NCI-H187 (cell line): ENCODE measurements at places on chromosomes 1 and 21.

- no peak for DNase-seq
Measured at GRCh38 chr1:31396633-31397351, 16.2 kb upstream of the SERINC2 start.

DNA sequence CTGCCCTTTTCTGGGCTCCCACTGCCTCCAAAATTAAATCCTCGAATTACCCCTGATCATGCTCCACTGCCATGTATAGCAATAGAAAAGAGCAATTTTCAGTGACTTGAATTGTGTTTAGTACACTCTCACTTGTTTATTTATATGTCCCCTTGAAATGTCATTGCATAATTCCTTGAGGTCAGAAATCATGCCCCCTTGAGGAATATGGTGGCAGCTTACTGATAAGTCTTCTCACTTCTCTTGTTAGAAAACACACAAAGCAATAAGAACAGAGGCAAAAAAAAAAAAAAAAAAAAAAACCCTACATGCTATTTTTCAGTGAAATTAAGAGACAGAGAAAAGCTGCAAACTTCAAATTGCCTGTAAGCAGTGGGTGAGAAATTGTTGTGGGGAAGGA is 37.5 kb downstream of the GPR88 start:
- DNase-seq: no peak

DNA sequence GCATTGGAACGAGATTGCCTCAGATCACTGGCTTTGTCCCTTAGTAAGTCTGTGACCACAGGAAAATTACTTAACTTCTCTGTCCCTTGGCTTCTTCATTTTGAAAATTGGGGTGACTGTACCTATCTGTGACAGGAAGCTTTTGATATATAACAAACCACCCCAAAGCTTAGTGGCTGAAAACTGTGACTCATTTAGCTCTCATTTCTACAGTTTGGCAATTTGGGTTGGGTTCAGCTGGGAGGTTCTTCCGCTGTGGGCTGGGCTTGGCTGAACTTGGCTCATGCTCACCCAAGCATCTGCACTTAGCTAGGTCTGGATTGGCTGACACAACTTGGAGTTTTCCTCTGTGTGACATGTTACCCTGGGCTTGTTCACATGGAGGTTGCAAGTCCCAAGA is 14.0 kb downstream of the C1orf94 start:
- no peak for DNase-seq

DNA sequence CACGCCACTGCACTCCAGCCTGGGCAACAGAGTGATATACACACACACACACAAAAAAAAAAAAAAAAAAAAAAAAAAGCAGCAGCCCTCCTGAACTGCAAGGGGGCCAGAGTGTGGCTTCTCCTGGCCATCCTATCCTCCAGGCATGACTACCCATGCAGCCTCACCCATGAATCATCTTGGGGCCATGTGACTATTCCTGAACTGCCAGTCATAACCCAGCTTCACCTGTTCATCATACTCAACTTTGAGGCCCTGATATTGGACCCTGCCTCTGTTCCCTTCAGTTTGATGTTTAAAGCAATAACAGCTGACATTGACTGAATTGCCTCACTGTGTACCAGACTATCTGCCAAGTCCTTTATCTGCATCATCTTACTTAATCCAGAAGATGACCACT is 2.8 kb upstream of the HPCAL4 start:
- no peak for DNase-seq

DNA sequence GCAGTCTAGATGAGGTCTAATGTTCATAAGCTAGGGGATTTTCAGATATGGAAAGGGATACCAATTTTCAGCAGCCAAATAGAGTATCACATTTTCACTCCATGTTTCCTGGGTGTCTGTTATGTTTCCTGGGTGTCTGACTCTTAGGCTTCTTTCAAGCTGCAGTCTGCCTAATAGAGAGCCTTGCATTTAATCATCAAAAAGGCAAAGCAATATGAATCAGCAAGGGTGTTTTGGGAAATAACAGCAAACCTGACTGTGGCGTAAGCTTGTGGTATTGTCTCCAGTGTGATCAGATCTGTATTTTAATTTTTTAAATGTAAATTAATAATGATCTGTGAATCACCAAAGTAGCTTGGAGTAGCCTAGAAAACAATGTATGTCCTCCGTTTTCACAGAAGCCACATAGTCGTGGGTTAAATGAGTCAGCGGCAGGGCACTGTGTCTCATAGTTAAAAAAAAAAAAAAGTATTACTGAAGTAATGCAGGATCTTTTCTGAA is 10.4 kb downstream of the LGALS8 start:
- no peak for DNase-seq

GRCh38 chr1:198970916-198971315 is 332.1 kb downstream of the PTPRC start:
- DNase-seq: no peak

DNA sequence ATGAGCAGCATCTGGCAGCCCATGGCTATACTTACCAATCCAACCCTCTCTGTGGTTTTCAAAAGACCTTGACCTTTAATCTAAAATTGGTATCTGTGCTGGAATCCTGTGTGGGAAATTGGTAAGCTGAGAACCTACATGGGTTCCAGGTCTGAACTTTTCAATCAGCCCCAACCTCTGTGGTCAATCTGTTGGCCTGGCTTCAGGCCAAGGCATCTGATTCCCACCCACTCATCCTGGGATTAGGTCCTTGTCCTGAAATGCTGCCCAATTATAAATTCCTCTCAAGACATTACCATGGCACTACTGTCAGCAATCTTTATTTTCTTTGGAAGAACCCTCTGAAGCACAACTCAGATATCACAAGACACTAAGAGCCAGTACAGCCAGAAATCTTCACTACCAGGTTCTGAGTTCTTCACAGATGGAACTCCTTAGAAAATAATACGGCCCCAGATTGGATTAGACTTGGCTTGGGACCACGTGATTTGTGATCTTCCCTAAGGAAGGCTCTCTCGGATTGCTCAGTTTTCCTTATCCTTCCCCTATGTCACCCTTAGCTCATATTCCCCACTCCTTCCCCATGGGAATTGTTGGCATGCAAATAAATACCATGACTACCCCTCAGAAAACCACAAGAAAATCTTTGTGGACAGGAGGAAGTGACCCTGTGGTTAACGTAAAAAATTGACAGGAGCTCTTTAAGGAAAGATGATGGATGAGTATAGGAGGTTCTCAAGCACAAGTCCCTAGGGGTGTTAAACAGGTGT is 207.9 kb upstream of the ST6GALNAC5 start:
- no peak for DNase-seq

- no peak for DNase-seq
Measured at GRCh38 chr21:25818121-25818520, 83.3 kb downstream of the GABPA start.

DNA sequence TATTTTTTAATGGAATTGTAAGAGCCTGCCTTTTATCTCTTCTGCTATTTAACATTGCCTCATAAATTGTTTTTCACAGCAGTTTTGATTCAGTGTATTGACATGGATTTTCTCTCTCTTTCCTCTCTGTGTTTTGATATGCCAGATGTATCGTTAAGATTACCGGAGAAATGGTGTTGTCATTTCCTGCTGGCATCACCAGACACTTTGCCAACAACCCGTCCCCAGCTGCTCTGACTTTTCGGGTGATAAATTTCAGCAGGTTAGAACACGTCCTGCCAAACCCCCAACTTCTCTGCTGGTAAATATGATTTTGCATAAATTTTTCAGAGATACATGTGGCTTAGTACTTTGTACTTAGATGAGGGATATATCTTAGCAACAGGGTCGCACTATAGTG is 23.1 kb upstream of the DYNLT5 start:
- DNase-seq: no peak

GRCh38 chr1:1806890-1807289 is 28.6 kb upstream of the NADK start:
- no peak for DNase-seq

DNA sequence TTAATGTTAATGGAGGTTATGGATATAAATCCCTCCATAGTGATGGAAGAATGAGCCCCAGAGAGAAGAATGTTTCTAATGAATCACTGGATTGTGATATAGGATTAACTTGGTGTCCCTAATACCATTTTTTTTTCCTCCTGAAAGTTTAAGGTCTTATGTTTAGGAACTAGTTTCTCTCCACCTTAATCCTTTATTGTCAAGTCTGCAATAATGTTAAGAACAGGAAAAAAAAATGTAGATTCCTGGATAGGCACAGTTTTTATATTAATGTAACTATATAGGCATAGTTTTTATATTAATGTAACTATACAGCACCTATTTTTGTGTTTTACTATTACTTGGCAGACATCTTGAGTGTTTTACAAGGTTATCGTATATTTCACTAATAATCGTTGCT is 34.9 kb downstream of the NFIA start:
- no peak for DNase-seq

- no peak for DNase-seq
Measured at GRCh38 chr1:225896937-225897549, 8.1 kb upstream of the LEFTY1 start.

GRCh38 chr21:36487641-36488307 is 7.9 kb upstream of the CLDN14 start:
- DNase-seq: no peak

- no peak for DNase-seq
Measured at GRCh38 chr1:75342786-75343185, 208.6 kb downstream of the LHX8 start.

DNA sequence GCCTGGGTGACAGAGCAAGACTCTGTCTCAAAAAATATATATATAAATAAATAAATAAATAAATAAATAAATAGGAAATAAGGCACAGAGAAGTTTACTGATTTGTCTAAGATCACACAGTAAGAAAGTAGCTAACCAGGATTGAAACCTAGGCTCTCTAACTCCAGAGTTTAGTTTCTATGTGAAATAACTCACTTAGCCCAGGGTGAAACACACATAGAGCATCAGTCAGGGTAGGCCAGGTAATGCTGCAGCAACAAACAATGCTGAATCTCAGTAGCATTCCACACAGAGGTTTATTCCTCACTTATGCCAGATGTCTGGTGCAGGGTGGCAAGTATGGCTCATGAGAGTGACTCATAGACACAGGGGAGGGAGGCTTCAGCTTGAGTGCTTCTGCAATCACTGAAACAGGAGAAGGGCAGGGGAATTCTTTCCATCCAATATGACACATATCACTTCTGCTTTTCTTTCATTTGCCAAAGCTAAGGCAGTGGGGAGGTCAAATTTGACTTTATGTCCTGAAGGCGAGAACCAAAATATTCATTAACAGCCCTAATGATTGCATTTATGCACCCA is 37.1 kb upstream of the KANK4 start:
- DNase-seq: no peak

DNA sequence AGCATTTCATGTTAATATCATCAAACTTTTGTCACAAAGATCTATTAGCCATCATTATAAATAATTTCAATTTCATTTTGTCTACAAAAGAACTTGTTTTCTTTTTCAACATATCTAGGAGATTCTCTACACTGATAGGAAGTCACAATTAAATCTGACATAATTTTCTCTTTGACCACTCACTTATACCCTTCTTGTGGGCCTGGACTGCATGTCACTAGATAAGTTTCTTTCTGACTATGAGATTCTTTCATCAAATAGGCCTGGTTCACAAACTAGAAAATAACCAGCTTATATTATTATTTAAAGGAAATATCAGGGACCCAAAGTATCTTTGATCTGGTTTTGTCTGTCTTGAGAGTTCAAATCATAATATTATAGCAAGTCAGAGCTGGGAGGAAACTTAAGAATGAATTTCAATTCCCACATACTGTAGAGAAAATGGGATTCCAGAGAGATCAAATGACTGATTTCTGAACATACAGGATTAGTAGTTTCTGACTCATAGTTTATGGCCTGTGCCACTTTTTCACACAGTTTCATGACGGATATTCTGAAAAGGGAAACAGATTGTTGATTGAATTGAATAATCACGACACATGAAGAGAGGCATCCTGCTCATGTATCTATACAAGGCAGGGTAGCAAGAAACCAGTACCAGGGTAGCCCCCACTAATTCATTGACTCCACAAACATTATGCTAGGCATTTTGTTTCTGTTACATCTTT is 355.8 kb downstream of the GPATCH2 start:
- DNase-seq: no peak

DNA sequence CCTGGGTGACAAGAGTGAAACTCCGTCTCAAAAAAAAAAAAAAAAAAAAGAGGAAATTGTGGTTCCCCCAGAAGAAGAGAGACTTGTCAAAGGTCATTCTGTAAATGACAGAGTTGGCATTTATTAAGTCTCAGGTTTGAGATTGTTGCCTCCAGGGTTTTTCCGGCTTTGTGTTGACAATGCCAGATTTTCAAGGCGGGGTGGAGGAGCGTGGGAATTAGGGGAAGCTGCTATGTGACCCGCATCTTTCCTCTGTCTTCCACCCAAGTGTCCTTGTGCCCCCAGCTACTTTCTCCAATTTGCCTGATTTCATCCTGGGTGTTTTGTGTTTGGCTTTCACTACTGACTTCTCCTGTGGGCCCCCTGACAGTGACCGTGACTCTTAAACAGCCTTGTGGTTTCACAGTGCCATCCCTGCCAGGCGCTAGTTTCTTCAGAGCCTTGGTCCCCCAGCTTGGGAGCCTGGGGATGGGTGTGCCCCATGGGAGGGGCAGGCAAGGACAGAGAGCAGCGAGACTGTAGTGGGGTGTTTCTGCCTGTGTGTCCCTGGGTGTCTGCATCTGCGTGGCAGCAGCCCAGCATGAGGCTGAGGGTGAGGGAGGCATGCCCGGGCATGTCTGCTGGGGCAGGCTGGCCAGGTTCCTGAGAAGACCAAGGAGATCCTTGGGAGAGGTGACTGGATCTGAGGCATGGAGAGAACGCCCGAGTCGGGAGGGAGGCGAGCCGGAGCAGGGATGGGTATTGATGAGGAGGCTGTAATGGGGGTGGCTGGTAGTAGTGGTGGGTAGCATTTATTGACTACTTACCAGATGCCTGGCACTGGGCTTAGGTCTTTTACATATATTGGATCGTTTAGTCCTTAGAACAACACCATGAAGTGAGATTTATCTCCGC is 46.3 kb downstream of the IER5 start:
- DNase-seq: peak; percentile 56

DNA sequence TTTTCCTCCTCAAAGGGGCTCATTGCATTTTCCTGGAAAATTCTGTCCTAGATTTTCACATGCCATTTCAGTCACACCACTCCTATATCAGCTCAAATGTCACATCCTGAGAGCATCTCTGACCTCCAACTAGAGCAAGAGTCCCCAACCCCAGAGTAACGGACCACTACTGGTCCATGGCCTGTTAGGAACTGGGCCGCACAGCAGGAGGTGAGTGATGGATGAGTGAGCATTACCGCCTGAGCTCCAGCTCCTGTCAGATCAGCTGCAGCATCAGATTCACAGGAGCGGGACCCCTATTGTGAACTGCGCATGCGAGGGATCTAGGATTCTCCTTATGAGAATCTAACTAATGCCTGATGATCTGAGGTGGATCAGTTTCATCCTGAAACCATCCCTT is 12.7 kb upstream of the RRP15 start:
- no peak for DNase-seq

GRCh38 chr1:176560681-176561080 is 97.7 kb downstream of the PAPPA2 start:
- DNase-seq: no peak

- no peak for DNase-seq
Measured at GRCh38 chr1:63915121-63915520, 141.3 kb downstream of the ROR1 start.

DNA sequence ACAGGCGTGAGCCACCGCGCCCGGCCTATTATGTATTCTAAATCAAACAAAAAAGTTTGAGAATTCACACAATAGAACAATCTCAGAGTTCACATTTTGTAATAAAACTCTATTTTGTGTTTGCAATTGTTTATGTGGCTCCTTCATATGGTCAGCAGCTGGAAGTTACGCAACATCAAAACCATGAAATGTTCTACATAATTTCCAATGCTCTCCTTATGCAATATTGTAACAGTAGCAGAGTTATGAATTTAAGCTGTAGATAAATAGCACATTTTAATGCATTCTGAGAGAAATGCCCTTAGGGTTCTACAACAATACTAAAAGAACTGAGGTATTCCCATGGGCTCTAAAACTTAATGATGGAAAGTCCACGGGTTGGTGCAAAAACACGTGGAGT is 62.3 kb upstream of the COL11A1 start:
- DNase-seq: no peak
